ENCODE measurements at places on chromosomes 4 and X.
A peak's percentile ranks its signal among the peaks of the same experiment; 100 is the strongest.

- DNase-seq = no peak
Measured at GRCh38 chr4:113708250-113708649, 53.3 kb downstream of the CAMK2D start.

GRCh38 chr4:111945014-111945413, 200.2 kb upstream of the FAM241A start:
- no peak for DNase-seq

DNA sequence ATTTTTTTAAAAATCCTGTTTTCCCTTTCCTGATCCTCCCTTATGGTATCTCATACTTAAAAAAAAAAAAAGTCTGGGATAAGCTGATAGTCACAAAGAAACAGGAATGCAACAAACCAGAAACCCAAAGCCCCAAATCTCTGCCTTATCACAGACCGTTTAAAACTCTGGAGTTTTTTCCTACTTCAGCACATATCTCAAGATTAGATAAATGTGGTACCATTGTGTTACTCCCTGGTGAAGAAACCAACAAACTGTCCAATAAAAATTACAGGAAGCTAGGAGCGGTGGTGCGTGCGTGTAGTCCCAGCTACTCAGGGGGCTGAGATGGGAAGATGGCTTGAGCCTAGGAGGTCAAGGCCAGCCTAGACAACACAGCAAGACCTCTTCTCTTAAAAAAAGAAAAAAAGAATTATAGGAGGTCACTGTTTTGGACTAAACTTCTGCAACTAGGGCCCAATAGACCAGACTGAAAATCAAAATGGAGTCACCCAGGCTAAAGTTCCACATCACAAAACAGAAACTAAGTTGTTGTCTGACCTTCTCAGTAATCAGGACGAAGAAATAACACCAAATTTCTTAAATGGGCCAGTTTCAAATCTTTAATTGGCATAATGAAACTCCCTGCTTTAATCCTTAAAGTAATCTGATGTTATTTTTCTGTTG, 51.9 kb downstream of the RBM47 start:
- DNase-seq = no peak

- no peak for DNase-seq
Measured at GRCh38 chr4:164058776-164059445, 564.4 kb downstream of the TMA16 start.

DNA sequence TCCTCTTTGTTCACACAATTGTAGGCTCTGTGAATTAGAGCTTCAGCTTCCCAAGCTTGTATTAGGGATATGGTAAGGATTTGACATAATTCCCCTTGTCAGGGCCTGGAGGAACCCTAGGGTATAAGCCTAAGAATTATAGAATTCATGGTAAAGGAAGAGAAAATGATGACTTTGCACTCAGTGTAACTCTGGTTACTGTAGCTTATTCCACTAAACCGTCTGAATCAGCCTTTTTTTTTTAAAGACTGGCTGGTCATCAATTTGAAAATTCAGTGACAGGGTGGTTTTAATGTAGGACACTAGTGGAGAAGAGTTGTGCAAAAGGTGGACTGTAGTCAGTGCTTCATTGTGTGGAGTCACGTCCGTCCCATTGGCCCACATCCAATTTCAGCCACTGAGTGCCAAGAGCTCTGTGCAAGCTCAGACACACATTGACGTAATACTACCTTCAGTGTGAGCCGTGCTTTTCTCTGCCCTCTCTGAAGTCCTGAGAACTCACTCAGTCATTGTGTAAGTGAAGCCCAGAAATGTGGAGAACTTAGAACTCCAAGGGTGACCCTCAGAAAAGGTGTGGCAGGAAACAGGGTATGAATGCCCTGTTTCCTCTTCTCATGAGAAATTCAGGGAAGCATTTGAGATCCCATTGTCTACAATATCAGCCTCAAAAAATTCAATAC, 449.8 kb downstream of the C4orf33 start:
- no peak for DNase-seq

- DNase-seq = peak; percentile 36
Measured at GRCh38 chr4:8419222-8420041, 21.1 kb downstream of the ACOX3 start.

- DNase-seq = no peak
Measured at GRCh38 chrX:55451626-55451989, 319 bp upstream of the MAGEH1 start.

GRCh38 chr4:139279760-139280620, at the start of gene MGARP:
Gene MGARP (minus strand): TSS chr4:139280225. CDS start chr4:139280158, 67 bp downstream.
- DNase-seq = no peak
